ENCODE measurements at places on chromosomes 3 and 15.

- no peak for DNase-seq
Measured at GRCh38 chr3:9401986-9402385, 4.6 kb downstream of the SETD5 start.

- DNase-seq = peak; percentile 53
Measured at GRCh38 chr15:67121644-67122605, 56.5 kb downstream of the SMAD3 start.

GRCh38 chr3:52494445-52494844 lies 693 bp upstream of the STAB1 start:
- no peak for DNase-seq

DNA sequence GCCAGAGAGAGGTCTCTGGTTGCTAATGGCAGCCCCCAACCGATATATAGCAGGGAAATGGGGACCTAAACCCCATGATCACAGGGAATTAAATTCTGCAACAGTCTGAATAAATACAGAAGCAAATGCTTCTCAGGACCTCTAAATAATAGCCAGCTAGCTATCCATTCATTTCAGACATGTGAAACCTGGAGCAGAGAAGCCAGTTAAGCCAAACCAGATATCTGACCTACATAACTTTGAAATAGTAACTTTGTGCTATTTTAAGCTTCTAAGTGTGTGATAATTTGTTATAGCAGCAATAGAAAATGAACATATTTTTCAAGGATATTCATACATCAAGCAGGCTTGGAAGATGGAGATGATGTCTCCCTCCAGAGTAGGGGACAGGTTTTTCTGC lies 1062.9 kb upstream of the CADM2 start:
- no peak for DNase-seq

GRCh38 chr3:180058238-180058637 lies 21.5 kb upstream of the PEX5L start:
- no peak for DNase-seq

- no peak for DNase-seq
Measured at GRCh38 chr3:157526036-157526435, 22.8 kb upstream of the VEPH1 start.

Measured in tibial artery (tissue), 4 donors.